ENCODE measurements at places on chromosomes 5 and 9. TPM values are rescaled to one million over a fixed set of nuclear protein-coding genes. Genes with fewer than 3 reads are reported as not detected.
A peak's percentile ranks its signal among the peaks of the same experiment; 100 is the strongest.

- DNase-seq, result no peak
Measured at GRCh38 chr5:35145691-35146317, 84.5 kb downstream of the PRLR start.

DNA sequence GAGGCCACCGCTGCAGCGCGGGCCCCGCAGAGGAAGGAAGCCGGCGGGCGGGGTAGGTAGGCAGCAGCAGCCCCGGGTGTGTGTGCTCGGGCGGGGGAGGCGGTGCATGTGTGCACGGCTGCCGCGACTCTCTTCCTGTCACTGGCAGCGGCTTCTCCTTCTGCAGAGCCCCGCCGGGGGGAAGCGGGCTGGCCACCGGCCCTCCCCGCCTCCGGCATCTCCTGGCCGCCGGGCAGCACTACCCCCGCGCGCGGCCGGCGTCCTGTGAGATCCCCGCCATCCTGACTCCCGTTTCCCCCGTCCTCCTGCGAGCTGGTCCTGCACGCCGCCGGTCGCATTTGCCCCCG is 315 bp downstream of the PIK3R1 start:
- peak; percentile 85 for DNase-seq

DNA sequence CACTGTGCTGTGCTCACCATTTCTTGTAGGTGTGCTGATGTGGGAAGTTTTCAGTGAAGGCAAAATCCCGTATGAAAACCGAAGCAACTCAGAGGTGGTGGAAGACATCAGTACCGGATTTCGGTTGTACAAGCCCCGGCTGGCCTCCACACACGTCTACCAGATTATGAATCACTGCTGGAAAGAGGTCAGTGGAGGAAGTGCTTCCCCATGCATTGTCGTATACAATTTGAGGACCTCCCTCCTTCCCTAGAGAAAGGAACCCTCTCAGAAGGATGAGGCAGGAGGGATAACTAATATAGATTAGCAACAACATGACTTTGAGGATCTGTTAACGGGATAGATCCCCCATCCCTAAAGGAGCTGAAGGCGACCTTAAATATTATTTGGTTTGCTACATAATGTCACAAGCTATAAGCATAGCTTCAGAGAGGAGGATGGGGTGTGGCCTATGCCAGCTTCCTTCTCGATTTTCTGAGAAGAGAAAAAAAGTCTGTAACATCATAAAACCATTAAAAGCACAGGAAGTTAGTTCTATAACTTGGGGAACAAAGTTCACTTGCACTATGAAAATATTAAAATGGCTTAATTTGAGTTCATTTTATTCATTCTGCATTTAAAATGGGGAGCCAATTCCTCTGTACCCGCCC is 17.0 kb upstream of the CYFIP2 start:
- no peak for DNase-seq

The N4BP3 gene
- polyA plus RNA-seq, result 2.4 TPM

The SHLD3 gene
- polyA plus RNA-seq, result 2.5 TPM

- DNase-seq, result no peak
Measured at GRCh38 chr5:58946230-58946629, 363.4 kb downstream of the RAB3C start.

DNA sequence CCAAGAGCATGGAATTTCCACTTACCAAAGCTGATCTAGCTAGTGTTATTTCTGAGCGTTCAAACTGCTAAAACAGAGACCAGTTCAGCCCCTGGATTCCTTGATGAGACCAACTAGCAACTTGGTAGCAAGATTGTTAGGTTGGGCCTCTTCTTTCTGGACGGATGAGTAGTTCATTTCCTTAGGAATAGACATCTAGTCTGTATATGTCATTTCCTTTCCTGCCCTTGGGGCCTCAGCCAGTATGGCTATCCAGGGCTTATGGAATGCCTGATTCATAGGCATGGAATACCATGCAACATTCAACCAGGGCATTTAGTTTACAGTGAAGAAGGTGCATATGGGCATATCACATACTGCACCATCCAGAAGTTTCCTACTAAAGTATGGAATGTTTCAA is 14.5 kb upstream of the LPAR1 start:
- DNase-seq, result no peak

GRCh38 chr5:7016999-7017747 is 303.9 kb downstream of the TENT4A start:
- no peak for DNase-seq

The HAPLN1 gene
- polyA plus RNA-seq, result 0.06 TPM

The CDC20B gene
- 0.88 TPM for polyA plus RNA-seq

DNA sequence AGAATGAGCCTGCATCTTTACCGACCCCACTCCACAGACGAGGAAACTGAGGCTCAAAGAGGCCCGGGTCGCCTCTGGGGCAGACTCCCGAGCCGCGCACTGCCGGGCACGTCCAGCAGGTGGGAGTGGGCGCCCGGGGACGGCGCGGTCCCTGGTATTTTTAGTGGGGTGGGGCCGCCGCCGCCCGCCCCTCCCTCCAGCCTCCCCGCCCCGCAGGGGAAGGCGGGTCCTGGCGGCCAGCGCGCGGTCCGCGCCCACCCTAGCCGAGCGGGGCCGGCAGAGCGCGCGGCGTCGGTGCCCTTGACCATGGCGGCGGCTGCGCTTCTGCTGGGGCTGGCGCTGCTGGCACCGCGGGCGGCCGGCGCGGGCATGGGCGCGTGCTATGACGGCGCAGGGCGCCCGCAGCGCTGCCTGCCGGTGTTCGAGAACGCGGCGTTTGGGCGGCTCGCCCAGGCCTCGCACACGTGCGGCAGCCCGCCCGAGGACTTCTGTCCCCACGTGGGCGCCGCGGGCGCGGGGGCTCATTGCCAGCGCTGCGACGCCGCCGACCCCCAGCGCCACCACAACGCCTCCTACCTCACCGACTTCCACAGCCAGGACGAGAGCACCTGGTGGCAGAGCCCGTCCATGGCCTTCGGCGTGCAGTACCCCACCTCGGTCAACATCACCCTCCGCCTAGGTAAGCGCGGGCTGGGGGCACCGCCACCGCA is at the start of gene LAMC3:
Gene LAMC3 (plus strand): TSS at position 266 of the 710 bp plus-strand sequence. CDS start 41 bp downstream, at position 307.
- no peak for DNase-seq

DNA sequence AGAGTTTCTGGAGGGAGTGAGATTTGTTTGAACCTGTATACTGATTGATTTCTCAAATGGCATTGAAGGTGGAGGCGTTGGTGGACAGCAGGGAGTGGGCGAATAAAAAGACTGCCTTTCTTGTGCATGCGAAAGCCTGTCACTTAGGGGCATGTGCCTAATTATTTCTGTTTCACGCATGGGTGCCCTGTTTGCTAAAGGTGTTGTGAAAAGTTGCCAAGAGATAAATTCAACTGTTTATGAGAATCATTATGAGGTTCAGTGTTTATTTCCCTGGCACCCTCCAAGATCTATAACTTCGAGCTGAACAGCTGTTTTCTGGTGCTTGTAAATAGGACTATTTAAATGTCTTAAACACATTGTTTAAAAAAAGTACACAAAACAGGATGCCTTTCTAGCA is 67.4 kb upstream of the DMRTA1 start:
- no peak for DNase-seq

DNA sequence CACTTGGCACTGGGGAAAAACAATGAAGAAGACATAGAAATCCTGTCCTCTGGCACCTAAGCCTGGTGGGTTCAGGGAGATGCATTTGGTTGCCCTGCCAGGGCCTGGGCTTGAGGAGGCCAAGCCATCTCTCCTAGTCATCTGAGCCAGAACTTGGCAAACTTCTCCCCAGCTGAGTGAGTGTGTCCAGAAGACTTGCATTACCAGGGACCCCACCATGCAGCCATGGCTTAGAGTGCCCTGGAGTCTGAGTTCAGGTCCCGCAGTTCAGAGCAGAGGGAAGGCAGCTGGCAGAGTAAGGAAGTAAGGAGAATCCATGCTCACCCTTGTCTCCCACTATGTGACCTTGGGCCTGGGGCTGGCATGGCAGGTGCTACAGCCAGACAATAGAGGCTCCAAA is 37.4 kb upstream of the FCN1 start:
- no peak for DNase-seq

- DNase-seq, result no peak
Measured at GRCh38 chr5:58548068-58548467, 34.8 kb upstream of the RAB3C start.

The PITX1 gene
- not detected for polyA plus RNA-seq

The GTF2H2C gene
- 21.5 TPM for polyA plus RNA-seq

The FAM114A2 gene
- polyA plus RNA-seq, result 12.9 TPM

- no peak for DNase-seq
Measured at GRCh38 chr9:130336027-130336610, 70.6 kb downstream of the HMCN2 start.

- no peak for DNase-seq
Measured at GRCh38 chr9:70012569-70012968, 31.1 kb upstream of the MAMDC2 start.

The CCT5 gene
- polyA plus RNA-seq, result 130 TPM

GRCh38 chr9:130927995-130928900 is 10.8 kb downstream of the FIBCD1 start:
- DNase-seq, result no peak

- DNase-seq, result no peak
Measured at GRCh38 chr9:127833555-127833954, 20.9 kb downstream of the ENG start.

DNA sequence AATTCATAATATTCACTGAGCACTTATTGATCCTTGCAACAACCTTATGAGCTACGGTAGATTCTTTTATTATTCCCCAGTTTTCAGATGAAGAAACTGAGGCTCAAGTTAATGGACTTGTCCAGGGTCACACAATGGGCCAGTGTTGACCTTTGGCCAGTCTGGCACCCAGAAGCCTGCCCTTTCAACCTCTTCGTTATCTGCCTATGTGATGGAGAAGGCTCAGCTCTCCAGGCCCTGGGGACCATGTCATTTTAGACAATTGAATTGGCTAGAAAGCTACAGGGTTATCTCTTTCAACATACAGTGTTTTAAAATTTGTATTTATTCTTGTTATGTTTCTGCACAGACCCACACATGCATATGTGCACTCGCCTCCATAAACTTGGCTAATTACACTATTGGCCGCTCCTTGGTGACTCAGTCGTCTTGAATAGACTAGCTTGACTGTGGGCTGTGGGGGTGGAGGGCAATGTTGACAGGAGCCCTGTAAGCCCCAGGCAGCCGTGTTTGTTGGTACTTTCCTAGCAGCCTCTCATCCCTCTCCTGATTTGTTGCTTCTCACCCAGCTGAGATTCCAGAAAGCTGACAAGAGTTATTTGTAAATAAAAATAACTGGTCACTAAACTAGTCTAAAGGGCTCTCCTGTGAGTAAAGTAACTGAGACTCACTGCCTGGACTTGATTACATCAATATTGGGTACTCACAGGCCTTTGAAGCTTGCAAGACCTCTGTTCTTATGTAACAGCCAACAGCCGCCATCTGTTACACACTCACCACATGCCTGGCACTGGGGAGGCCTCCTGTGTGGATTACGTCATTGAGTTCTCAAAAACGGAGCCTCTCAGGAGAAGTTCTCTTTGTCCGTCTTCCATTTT is 8.5 kb upstream of the ANGPTL2 start:
- no peak for DNase-seq

DNA sequence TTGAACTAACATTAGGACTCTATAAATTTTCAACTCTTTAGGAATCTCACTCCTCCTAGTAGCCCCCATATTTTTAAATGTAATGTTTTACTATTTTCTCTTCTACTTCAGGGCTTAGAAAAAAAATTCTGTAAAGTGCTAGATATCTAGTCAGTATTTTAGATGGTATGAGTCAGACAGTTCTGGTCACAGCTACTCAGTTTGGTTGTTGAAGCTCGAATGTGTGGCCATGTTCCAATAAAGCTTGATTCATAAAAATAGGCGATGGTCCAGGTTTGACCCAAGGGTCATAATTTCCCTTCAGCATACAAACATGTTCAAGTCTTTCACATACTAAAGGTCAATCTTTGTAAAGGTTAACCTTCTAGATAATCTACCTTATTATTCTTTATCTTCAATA is 566.0 kb upstream of the CDH18 start:
- no peak for DNase-seq

The GBGT1 gene
- polyA plus RNA-seq, result 7.9 TPM

The FCN2 gene
- 2.8 TPM for polyA plus RNA-seq

DNA sequence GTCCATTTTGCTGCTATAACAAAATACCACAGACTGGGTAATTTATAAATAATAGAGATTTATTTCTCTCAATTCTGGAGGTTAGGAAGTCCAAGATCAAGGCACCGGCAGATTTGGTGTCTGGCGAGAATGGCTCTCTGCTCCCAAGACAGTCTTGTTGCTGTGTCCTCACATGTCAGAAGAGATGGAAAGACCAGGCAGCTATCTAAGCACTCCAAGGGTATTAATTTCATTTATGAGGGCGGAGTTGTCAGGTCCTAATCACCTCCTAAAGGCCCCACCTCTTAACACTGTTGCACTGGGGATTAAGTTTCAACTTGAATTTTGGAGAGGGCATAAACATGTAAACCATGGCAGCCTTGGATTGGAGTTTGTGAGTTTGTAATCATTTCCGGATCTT is 30.3 kb downstream of the ADCY2 start:
- no peak for DNase-seq

- DNase-seq, result no peak
Measured at GRCh38 chr5:76813982-76814562, 4.8 kb upstream of the F2RL1 start.

GRCh38 chr9:35756275-35757225 is 2.5 kb upstream of the MSMP start:
- peak; percentile 76 for DNase-seq

The ADAMTS2 gene
- 2.0 TPM for polyA plus RNA-seq

DNA sequence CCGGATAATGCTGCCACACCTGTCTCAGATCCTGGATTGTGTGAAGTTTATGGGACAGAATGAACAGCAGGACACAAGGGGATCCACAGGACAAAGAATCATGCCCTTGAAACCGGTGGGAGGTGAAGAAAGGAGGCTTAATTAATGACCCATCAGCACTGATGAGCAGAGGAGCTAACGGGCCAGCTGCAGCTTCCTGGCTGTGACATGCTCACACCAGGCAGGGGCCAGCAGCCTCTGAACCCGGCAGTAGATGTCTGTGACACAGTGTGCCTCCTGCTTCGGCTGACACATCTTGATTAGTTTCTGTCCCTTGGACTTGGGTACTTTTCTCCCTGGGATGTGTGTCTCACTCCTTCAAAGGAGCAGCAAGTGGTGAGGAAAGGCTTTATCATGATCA is 328.8 kb upstream of the BRINP1 start:
- no peak for DNase-seq

The FST gene
- 0.45 TPM for polyA plus RNA-seq

DNA sequence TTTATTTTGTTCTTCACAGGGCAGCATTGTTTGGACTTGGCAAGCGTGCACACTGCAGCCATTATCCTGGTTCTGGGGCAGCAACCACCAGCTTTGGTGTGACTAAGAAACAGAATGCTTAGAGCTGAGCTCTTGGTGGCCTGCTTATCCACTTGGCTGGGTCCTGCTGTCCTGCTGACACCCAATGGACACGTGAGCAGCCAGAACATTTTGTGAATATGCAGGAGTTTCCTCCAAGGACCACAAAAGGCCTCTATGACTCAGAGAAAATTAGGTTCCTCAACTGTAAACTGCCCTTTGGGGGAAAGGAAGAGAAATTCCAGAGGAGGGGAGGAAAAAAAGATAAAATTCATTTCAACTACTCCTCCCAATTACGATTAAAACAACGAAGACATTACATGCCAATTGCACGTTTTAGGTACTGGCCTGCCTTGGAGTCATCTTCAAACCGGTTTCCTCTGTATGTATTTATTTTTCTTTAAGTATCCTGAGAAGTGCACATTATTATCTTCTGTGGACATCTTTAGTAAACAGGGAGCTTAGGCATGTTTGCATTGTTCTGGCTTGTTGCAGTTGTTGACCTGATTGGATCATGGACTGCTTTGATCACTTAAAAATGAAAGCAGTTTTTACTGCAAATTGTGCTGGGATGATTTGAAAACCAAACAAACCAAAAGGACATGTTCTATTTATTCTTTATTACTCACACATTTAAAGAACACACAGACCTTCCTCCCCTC is 82.3 kb upstream of the TLE4 start:
- peak; percentile 85 for DNase-seq

The PELO gene
- polyA plus RNA-seq, result 29.6 TPM

The ENTPD2 gene
- polyA plus RNA-seq, result 5.5 TPM

The GPR151 gene
- not detected for polyA plus RNA-seq

All from kidney (tissue), 22 donors.